Ovary (tissue), 10 donors: ENCODE measurements at places on chromosomes 16 and 17. TPM values are rescaled to one million over a fixed set of nuclear protein-coding genes. Genes with fewer than 3 reads are reported as not detected.
A peak's percentile ranks its signal among the peaks of the same experiment; 100 is the strongest.

TMC8 gene
- 1.3 TPM for total RNA-seq

OR3A3 gene
- total RNA-seq, result not detected

CCL8 gene
- total RNA-seq, result 1.2 TPM

DNA sequence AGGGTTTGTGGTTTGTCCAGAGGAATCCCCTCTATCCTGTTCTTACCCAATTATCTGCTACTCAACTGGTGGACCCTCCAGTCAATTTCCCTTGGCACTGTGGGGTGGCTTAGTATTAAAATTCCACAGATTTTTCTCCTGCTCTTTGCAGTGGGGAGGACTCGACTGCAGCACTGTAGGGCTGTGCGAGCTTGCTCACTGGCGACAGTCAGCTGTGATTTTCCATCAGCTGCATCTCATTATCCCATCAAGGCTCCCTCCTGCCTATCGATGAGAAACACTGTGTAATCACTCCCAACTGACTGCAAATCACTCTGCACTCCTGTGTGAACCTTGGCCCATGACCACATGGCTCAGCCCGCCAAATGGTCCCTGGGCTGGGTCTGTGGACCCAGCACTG, 90.5 kb upstream of the MAF start:
- no peak overlapping the region for H3K4me3 ChIP-seq
- DNase-seq, result no peak
- no peaks in the 10 kb centered on the region for H3K36me3 ChIP-seq
- H3K4me1 ChIP-seq, result no peaks in the 10 kb centered on the region
- H3K27ac ChIP-seq, result no peak overlapping the region

GRCh38 chr17:9225305-9226101, 204.2 kb downstream of the NTN1 start:
- H3K4me3 ChIP-seq, result no peak overlapping the region
- H3K27ac ChIP-seq, result no peak overlapping the region
- H3K4me1 ChIP-seq, result no peaks in the 10 kb centered on the region
- no peaks in the 10 kb centered on the region for H3K36me3 ChIP-seq

DNA sequence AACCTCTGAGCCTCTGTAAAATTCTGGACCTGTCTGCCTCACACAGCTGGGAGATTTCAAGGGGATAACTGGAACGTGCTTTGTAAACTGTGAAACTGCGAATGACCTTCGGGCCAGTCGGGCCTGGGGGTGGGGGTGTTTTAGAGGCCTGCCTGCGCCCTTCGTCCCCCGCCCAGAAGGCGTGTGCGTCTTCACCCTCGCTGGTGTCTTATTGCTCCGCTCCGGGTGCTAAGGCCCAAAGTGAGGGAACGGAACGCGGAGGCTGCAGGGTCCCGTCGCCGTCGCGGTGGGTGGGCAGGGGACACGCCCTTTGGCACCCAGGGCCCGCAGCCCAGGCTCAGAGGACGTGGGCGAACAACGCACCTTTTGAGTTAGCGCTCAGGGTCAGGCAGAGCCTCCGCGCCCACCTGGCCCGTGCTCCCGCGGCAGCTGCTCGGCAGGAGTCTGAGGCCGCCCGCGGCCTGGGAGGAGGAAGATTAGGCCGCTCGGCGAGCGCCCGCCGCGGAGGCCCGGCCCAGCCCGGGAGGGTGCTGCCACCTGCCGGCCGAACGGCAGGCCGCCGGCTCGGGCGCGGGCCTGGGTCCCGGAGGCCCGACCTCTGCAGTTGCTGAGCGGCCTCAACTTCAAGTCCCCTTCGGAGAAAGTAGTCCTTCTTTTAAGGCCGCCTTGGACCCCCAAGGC, 29.7 kb downstream of the DCAKD start:
- H3K4me1 ChIP-seq, result peaks cover 9% of the 10 kb centered on the region
- H3K36me3 ChIP-seq, result no peaks in the 10 kb centered on the region
- H3K27ac ChIP-seq, result peak overlapping the region; percentile 79
- H3K4me3 ChIP-seq, result peak overlapping the region; percentile 30

GRCh38 chr17:75390982-75391381, 14.5 kb downstream of the GRB2 start:
- no peaks in the 10 kb centered on the region for H3K27me3 ChIP-seq

- no peak overlapping the region for H3K27ac ChIP-seq
- DNase-seq, result no peak
- no peaks in the 10 kb centered on the region for H3K36me3 ChIP-seq
- H3K4me3 ChIP-seq, result no peak overlapping the region
- H3K27me3 ChIP-seq, result no peaks in the 10 kb centered on the region
Observed at GRCh38 chr17:80667462-80668277, 123.0 kb downstream of the RPTOR start.

DNA sequence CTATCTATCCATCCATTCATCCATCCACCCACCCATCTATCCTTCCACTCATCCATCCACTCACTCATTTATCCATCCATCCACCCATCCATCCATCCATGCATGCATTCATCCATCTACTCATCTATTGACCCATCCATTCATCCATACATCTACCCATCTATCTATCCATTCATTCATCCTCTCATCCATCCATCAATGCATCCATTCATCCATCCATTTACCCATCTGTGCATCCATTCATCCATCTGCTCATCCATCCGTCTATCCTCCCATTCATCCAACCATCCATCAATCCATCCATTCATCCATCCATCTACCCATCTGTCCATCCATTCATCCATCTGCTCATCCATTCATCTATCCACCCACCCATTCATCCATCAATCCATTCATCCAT, 224.5 kb upstream of the MAF start:
- no peak for DNase-seq
- H3K27ac ChIP-seq, result no peak overlapping the region
- no peaks in the 10 kb centered on the region for H3K36me3 ChIP-seq

DNA sequence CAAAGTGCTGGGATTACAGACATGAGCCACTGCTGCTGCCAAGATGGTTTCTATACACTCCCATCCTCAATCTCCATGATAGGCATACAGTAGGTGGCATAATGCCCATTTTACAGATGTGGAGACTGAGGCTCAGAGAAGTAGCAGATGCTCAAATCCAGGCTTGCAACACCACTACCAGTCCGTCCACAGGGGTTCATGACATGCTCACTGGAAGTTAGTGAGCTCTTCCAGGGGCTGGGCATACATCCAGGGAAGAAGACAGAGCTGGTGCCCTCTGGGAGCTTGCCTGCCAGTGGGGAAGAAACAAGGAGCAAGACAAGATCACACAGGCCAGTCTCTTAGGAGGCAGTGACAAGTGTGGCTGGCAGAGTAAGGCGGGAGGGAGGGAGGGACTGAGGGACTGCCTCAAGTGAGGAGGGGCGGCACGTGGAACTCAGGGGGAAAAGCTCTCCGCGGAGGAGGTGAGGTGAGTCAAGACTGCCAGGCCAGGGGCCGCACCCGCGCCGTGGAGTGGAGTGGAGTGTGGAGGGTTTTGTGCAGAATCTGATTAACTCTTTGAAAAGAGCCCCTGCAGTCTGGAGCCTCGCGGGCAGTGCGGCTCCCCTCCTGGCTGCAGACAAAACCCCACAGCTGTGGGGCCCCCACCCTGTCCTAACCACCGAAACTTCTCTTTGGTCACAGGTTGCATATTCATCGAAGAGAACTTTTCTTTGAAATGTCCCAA, 27.9 kb downstream of the SREBF1 start:
- DNase-seq, result no peak
- H3K4me1 ChIP-seq, result peaks cover 14% of the 10 kb centered on the region
- H3K4me3 ChIP-seq, result no peak overlapping the region
- no peaks in the 10 kb centered on the region for H3K27me3 ChIP-seq
- no peak overlapping the region for H3K27ac ChIP-seq
- no peaks in the 10 kb centered on the region for H3K36me3 ChIP-seq

- no peak for DNase-seq
- no peaks in the 10 kb centered on the region for H3K4me1 ChIP-seq
- no peaks in the 10 kb centered on the region for H3K27me3 ChIP-seq
- no peaks in the 10 kb centered on the region for H3K36me3 ChIP-seq
- no peak overlapping the region for H3K4me3 ChIP-seq
Observed at GRCh38 chr17:49836111-49837030, 11.5 kb downstream of the TAC4 start.

DNA sequence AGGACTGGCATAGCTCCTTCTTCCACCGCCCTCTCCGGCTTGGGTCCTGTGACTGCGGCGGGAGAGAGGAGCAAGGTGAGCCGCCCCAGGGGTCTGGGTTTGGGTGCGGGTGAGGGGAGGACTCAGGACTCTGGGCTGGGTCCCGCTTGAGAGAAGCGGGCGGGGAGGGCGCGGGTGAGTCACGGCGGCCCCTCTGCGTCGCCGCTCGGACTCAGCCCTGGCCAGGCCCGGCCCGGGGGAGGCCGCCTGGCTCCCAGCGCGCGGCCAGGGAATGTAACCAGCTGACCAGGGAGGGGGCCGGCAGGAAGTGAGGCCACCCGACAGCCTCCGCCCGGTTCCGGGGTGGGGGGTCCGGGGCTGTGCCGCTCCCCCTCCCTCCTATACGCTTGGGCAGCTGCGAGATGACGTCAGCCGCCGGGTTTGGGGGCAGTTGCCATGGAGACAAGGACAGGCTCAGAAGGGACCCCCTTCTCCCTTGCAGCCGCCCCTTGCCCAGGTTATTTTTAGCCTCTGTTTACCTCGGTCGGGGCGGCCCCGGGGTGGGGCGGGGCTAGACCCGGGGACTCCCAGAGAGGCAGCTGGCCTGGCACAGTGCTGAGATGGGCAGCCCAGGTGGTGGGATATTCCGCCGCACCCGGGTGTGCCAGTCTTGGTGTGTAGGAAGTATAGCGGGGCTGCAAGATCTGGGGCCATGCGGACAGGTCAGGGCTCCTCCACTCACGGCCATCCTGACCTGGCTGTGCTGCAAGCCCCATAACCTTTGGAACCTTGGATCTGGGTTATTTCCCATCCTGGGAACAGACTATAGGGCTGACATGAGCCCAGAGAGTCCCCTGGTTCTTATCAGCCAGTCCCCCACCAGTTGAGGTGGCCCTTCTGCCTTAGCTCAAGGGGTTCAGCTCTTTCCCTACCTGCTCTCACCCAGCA, 1.6 kb downstream of the RIPOR1 start:
- no peaks in the 10 kb centered on the region for H3K36me3 ChIP-seq
- H3K27ac ChIP-seq, result peak overlapping the region; percentile 56
- H3K4me3 ChIP-seq, result peak overlapping the region; percentile 88
- peaks cover 12% of the 10 kb centered on the region for H3K4me1 ChIP-seq
- H3K27me3 ChIP-seq, result no peaks in the 10 kb centered on the region
- peak; percentile 81 for DNase-seq

- peak; percentile 66 for DNase-seq
- no peaks in the 10 kb centered on the region for H3K27me3 ChIP-seq
- peak overlapping the region; percentile 29 for H3K4me3 ChIP-seq
- H3K4me1 ChIP-seq, result peaks cover 17% of the 10 kb centered on the region
Observed at GRCh38 chr17:29617125-29617480, 5.6 kb downstream of the CORO6 start.

DNA sequence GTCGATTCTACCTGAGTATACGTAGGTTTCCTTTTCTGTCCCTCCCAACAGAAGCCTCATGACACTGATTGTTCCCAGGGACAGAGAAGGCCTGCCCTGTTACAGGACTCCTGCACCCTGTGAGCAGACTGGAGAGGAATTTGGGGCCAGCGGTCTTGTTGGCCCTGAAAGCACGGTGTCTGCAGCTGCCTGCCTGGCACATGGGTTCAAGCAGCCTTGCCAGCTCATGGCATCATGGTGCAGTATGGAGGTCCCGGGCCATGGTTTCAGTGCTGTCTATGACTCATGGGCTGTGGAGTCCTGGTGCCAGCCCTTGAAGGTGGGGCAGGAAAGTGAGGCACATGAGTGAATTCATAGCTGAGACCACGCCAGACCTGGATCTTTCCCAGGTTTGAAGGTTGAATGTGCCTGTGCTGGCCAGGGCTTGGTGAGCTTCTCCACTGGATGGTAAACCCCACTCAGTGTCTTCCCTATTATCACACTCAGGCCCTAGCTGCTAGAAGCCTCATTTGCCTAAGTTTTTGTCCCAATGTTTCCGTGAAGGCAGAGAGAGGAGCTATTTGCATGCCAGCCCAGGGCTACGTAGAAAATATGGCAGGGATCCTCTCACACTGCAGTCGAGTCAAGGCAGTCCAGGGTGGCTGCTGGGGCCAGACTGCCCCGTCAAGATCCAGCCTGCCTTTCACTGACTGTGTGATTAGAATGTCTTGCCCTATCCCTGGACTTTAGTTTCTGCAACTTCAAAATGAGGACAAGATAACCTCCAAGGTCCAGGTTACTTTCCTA, 277.2 kb upstream of the CCL2 start:
- H3K27me3 ChIP-seq, result no peaks in the 10 kb centered on the region
- H3K27ac ChIP-seq, result no peak overlapping the region
- no peak overlapping the region for H3K4me3 ChIP-seq
- H3K36me3 ChIP-seq, result no peaks in the 10 kb centered on the region
- H3K4me1 ChIP-seq, result no peaks in the 10 kb centered on the region
- no peak for DNase-seq

GRCh38 chr16:12784076-12784475, 19.6 kb downstream of the CPPED1 start:
- H3K27me3 ChIP-seq, result no peaks in the 10 kb centered on the region
- no peaks in the 10 kb centered on the region for H3K4me1 ChIP-seq
- no peak for DNase-seq
- no peak overlapping the region for H3K4me3 ChIP-seq

DNA sequence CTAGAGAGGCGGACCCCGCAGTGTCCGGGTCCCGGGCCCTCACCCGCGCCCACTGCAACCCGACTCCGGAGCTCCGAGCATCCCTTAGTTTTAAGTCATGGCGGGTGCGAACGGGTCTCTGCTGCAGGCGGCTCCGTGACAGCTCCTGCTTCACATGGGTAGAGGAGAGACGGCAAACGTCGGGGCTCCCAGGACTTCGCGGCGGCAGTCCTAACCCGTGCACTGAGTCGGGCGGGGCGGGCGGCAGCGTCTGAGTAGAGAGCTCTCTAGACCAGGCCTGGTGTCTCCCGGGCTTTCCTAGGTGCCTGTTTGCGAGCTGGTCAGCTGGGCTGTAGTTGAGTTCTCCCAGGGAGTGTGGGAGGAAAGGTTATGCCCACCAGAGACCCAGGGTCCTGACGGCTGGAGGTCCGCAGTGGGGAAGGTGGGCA, 345 bp downstream of the TSC2 start:
- H3K4me3 ChIP-seq, result peak overlapping the region; percentile 63
- H3K4me1 ChIP-seq, result peaks cover 13% of the 10 kb centered on the region
- no peaks in the 10 kb centered on the region for H3K27me3 ChIP-seq
- no peak for DNase-seq
- H3K27ac ChIP-seq, result no peak overlapping the region

DNA sequence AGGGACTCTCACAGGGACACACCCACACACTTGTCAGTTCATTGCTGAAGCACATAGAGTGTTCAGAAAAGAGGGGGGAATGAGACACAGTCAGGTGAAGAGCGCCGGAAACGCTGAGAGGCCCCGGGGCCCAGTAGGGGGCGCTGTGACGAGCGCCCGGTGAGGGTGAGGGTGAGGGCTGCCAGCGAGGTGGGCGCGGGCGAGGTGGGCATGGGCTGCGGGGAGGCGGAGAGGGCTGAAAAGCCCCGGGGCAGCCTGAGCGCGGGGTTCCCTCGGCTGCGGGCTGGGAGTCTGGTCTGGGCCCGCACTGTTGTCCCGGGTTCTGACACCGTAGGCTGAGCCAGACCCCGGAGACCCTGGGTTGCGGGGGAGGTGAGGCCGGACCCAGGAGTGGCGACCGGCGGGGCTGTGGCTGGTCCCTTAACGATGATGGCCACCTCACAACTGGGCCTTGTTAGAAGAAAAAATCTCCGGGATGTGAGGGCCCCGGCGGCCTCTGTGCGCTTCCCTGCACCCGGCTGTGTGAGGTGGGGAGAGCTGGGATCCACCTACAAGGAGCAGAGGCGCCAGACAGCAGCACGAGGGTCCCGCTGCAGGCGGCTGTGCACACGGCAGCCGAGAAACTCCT, 91.4 kb downstream of the C16orf78 start:
- peaks cover 3% of the 10 kb centered on the region for H3K4me1 ChIP-seq
- peak; percentile 29 for DNase-seq
- no peaks in the 10 kb centered on the region for H3K27me3 ChIP-seq
- H3K4me3 ChIP-seq, result no peak overlapping the region
- no peaks in the 10 kb centered on the region for H3K36me3 ChIP-seq
